NCI-H1105 treated with DMSO at 0.1 percent for 48 hours (cell line): ENCODE measurements at places on chromosomes 5 and 9.

- DNase-seq = no peak
These were observed 831.5 kb downstream of the MAT2B start for GRCh38 chr5:164336906-164337305.

DNA sequence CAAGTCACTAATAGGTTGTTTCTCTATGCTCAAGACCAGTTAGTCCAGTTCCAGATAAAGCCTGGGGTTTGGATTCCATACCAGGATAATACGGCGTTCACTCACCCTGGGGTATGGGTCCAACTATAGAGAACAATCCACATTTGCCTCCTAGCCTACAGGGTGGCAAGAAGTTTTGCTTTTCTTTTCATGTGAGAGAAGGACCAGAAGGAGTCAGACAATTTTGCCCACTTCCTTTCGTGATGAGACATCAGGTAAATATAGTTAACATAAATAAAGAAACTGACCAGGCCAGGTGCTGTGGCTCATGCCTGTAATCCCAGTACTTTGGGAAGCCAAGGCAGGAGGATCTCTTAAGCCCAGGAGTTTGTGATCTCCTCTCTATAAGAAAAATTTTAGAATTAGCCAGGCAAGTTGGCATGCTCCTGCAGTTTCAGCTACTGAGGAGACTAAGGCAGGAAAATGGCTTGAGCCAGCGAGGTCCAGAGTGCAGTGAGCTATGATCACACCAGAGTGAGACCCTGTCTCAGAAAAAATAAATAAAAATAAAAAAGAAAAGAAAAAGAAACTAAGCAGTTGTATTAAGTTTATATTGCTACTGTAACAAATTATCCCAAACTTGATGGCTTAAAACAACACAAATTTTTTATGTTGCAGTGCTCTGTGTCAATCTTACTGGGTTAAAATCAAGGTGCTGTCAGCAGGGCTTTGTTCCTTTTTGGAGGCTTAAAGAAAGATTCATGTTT is 7.5 kb upstream of the REEP5 start:
- DNase-seq = no peak

DNA sequence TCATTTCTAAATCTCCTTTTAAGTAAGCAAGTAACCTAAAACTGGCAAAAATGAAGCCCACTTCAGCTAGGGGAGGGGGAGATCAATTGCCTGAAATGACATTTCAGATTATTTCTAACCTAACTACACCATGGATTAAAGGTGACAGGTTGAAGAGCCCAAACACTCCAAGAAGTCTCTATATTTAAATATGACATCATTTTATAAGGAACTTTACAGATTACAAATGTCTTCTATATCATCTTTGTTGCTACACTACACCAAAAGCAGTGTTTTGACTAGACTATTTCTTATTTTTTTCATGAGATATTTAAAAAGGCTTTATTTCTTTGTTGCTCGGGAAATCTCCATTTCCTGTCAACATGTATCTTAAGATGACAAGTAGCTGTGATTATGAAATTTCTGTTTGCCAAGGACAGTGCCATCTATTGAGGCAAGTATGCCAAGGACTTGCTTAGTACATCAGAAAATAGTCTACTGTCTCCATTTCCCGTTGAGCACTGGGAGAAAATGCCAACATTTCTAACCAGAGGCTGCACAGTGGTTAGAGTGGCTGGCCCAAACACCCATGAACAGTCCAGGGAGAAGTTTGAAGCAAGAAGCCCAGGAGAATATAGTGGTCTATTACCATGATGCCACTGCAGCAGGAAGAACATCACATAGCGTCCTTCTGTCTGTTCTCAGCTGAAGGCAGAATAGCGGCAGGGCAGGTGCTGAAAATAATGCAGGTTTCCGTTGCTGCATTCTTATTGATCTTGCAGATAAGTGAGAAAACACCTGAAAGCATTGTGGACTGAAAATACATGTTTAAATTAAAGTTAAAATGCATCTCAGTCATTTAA is 93.4 kb upstream of the ITGA2 start:
- DNase-seq = no peak

GRCh38 chr5:100676817-100677631 is 141.8 kb downstream of the FAM174A start:
- peak; percentile 94 for DNase-seq

DNA sequence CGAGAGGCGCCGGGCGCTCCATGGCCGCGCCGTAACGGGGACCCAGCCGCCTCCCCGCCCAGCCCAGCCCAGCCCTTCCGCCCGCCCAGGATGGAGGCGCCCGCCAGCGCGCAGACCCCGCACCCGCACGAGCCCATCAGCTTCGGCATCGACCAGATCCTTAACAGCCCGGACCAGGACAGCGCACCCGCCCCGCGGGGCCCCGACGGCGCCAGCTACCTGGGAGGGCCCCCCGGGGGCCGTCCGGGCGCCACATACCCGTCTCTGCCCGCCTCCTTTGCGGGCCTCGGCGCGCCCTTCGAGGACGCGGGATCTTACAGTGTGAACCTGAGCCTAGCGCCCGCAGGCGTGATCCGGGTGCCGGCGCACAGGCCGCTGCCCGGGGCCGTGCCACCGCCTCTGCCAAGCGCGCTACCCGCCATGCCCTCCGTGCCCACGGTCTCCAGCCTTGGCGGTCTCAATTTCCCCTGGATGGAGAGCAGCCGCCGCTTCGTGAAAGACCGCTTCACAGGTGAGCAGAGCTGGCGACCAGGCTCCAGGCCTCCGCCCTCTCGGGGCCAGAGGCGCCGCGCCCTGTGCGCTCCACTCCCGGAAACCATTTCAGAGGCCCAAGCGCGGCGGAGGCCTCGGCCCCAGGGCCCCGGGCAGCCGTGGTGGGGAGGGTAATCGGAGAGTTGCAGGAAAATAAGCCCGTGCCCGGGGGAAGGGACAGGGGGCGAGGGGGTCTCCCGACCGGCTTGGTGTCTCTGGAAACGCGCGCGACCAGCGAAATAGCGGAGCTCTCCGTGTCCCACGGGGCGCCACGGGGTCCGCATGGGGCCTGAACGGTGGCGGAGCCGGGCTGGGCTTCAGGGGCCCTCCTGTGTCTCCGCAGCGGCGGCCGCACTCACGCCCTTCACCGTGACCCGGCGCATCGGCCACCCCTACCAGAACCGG is 496 bp downstream of the TLX3 start:
- DNase-seq = no peak

DNA sequence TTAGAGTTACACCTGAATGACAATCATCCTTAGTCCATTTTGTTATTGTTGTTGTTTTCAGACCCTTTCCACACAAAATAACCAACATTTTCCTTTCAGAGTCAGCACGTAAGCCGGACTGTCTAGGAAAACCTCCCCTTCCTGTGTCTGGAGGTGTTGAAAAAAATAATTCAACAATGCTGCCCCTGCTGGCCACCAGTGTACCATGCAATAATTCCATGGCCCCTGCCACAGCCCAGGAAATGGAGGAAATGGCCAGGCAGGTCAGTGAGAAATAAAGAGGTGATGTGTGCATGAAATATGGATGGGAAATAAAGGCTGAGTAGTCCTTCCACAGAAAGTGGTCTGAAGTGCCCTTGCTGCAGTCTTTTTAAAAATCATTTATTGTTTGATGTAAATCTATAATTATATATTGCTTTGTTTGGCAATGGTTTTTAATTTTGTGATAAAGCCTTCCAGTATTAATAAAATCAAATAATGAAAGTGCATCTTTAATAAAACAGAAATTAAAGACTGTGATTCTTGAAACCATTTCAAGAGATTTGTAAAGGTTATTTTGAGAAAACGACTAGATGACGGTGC is 152.8 kb upstream of the PAPPA start:
- peak; percentile 17 for DNase-seq

GRCh38 chr5:164203581-164204225 is 698.3 kb downstream of the MAT2B start:
- DNase-seq = no peak

DNA sequence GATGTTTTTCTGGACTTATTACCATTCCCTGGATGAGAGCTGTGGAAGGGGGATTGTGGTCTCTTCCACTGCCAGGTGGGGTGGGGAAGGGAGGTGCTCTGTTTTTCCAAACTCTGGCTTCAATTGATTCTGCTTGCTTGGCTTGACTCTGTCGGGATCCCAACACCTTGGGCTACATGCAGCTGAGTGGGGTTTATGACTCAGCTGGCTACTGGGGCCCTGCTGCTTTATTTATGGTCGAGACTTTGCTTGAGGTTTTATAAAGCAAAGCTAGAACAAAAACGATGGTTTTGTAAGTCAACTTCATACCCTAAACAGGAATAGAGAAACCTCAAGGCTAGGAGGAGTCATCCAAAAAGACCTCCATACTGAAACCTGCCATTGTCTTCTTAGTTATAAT is 76.3 kb downstream of the AOPEP start:
- DNase-seq = no peak

DNA sequence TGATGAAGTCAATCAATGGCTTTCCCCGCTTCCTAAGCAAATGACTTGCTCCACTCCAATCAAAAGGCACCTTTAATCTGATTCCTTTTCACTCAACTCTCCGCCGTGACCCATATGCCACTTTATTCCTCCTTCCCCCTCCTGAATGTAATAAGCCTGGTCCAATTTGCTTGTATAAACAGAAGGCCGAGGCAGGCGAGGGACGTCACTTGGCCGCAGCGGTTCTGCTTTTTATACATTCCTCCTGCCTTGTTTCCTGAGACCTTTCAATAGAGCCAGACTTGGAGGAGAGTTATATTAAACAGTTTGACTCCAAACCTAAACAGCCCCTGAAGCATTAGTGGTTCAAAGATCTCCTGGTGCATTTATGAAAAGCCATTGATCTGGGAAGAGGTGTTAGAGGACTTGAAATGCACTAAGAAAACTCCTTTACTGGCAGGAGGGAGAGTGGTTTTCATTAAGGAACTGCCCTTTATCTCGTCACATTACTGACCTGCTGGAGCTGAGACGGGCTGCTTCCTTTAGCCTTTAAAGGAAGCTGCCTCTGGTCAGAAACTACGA is 273.4 kb downstream of the SLIT3 start:
- DNase-seq = no peak

DNA sequence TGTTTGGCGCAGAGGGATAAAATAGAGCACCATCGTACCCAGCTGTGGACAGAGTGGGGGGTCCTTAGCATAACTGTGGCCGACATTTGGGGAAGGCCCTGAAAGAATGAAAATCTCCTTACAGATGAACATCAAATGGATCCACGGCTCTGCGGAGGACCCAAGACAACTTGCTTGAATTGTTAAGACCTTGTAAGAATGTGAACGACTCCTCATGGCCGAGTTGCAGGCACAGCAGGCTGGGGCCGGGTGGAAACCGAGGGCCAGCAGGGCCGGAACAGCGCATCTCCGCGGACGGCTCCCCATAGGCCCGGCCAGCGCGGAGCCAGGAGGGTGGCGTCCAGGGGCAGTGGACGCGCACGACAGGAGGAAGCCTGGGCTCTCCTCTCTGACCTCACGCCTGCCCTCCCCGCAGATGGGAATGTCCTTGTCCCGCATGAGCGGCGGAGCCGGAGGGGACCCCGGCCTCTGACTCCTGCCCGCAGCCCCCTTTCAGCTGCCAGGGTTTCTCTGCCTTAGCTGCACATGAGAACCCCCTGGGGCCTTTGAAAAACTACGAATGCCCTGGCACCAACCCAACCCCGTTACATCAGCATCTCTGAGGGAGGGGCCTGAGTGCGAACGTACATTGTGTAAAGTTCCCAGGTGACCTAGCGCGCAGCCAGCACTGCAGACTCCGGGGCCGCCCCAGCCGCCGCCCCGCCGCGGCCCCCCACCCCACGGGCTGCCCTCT is 36.2 kb upstream of the PTCH1 start:
- DNase-seq = no peak

DNA sequence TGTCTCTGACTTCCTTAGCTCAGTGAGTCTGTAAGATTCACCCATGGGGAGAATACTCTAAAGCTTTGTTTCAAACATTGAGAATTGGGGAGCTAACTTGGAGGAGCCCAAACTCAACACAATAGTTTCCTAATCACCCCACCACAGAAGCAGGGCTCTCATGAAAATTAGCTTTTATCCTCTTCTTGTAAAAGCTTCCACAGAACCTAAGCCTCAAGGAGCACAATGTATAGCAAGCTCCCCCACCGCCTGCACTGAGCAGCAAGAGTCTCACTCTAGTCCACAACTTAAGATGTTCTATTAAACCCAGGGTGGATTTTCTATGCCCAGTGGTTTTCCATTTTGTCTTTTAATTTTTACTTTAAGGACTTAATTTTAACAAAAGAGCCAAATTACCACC is 48.9 kb upstream of the GRHPR start:
- DNase-seq = no peak

DNA sequence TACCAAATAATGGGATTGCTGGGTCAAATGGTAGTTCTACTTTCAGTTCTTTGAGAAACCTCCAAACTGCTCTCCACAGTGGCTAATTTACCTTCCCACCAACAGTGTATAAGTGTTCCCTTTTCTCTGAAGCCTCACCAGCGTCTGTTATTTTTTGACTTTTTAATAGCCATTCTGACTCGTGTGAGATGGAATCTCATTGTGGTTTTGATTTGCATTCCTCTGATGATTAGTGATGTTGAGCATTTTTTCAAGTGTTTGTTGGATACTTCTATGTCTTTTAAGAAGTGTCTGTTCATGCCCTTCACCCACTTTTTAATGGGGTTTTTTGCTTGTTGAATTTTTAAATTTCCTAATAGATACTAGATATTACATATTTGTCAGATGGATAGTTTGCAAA is 28.4 kb upstream of the SUSD1 start:
- no peak for DNase-seq
